ENCODE measurements at places on chromosomes 13 and 19.
A peak's percentile ranks its signal among the peaks of the same experiment; 100 is the strongest.

GRCh38 chr19:19997656-19998268 is 41.5 kb downstream of the ZNF682 start:
- no peak for DNase-seq

DNA sequence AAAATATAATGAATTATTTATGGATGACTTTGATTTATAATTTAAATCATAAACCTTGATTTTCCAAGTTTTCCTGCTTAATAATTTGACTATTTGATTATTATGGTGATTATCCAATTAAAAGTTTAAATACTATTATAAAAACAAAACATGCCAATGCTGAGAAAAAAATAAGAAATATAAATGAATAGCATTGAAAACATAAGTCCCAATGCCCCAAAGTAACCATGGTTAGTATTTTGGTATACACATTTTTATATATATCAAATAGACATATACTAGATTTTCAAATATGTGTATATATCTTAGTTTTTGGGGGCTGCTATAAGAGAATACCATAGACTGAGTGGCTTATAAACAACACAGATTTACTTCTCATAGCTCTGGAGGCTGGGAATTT is 108.3 kb downstream of the GPC5 start:
- DNase-seq, result no peak

- peak; percentile 22 for DNase-seq
Measured at GRCh38 chr19:29966588-29967249, 24.7 kb downstream of the URI1 start.

DNA sequence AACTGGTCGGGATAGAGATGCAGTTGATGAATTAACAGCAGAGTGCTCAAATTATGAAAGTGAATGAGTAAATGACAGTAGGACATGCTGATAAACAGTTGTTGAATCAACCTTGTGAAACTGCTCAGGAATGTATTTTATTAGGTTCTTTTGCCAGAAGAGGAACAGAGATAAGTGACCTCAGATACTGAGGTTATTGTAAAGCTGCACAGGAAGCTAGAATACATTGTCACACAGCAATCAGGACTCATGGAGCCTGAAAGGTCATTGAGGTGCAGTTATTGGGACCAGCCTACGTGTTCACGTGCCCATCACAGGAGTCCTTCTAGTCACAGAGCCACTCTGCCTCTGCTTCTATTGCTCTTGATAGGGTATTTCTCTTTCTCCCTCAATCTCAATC is 47.5 kb upstream of the MED4 start:
- no peak for DNase-seq

- DNase-seq, result no peak
Measured at GRCh38 chr19:14150770-14151661, 14.6 kb upstream of the ASF1B start.

DNA sequence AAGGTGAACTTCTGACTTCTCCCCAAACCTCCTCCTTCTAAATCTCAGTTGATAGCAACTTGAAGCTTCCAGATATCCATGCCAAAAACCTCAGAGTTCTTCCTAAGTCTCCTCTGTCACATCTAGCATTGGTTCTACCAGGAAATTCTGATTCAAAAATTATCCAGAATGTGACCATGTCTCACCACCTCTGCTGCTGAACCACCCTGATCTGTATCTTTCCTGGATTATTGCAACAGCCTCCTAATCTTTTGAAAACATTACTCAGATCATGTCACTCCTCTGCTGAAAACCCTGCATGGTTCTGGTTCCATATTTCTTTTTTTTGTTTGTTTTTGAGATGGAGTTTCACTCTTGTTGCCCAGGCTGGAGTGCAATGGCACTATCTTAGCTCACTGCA is 78.7 kb upstream of the TNFSF11 start:
- DNase-seq, result no peak

DNA sequence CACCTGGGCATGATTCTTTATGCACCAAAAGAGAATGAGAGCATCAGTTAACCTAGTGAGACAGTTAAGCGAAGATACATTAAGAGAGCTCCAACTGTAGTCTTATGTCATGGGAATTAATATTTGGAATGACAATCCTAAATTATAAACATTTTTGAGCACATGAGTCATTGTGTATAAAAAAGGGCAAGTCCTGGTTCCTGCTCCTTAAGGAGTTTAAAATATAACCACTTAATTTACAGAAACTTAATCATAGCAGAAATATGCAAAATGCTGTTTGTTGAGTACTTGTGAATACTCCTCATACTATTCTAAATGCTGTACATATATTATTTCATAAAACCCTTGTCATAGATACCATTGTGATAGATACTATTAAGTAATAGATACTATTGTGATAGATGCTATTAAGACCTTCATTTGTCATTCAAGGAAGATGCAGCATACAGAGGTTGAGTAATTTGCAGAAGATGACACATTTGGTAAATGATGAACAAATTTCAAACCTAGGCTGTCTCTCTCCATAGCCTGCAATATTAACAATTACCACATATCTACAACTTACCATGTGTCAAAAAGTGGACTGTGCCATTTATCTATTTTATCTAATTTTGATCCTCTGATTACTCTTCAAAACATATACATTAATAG is 301.0 kb downstream of the TBC1D4 start:
- DNase-seq, result no peak

DNA sequence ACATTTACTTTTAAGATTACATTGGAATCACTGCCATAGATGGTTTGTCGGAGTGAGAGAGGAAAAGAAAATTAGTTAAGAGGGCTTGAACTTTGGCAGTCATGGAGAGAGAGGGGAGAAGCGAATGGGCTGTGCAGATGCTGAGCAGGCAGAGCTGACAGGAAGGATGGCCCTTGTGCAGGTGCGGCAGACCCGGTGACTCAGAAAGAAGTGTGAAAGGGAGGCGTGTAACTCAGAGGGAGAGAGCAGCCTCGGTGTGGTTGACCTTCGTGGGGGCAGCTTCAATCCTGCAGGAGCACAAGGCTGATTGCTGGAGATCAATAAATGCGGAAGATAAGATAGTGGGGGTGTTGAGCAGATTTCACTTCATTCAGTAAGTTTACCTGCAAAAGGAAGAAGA is 76.9 kb downstream of the TNFSF13B start:
- peak; percentile 11 for DNase-seq

GRCh38 chr19:43623889-43624670 is 4.7 kb upstream of the ZNF428 start:
- DNase-seq, result peak; percentile 92

GRCh38 chr13:52850396-52851136 is 2.1 kb upstream of the PCDH8 start:
- peak; percentile 80 for DNase-seq

DNA sequence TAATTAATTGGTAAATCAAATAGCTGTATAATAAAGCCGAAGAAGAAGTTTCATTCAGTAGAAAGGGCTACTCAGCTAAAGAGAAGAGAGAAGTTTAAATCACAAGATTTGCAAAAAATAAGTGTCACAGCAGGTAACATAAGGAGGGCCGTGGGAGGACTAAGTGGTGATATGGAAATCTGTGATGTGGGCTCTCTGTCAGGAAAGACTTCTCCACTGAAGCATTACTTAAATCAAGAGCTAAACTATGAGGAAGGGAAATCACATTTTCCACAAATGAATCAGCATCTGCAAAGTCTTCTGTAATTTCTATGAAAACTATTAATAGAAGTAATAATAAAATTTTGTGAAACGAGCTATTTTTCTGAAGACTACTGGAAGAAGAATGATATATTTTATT is 153.8 kb downstream of the PCDH9 start:
- no peak for DNase-seq

- DNase-seq, result peak; percentile 86
Measured at GRCh38 chr13:113785051-113786010, 26.3 kb downstream of the TMEM255B start.

DNA sequence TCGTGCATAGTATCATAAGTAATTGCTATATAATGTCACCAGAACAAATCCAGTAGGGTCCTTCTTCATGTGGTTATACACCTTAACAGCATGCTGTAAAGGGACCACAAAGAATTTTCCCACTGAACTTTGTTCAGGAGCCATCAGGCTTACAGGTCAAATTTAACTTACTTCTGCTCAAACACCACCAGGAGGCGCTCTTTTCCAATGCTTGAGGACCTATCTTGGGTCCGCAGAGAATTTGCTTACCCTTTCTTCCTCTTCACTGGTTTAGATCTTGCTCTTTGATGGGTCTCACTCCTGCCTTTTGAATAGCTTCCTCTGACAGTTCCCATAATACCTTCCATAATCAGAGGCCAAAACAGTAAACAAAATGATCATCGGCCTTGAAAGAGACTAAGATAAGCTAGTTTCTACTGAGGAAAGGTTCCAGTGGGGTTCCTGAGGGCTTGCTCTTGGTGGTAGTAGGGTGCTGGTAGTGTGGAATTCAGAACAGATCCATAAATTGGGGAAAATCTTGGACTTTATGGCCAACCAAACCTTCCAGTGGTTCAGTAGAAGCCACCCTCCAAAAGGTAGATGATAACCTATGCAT is 37.4 kb downstream of the SCGB2B2 start:
- peak; percentile 86 for DNase-seq

GRCh38 chr19:12611361-12611699 is 610 bp downstream of the ZNF791 start:
- DNase-seq, result peak; percentile 67

- DNase-seq, result no peak
Measured at GRCh38 chr13:24039621-24040475, 120.7 kb upstream of the SPATA13 start.

- no peak for DNase-seq
Measured at GRCh38 chr19:1754636-1755466, 1.5 kb downstream of the ONECUT3 start.

GRCh38 chr13:90760639-90761038 is 586.8 kb upstream of the MIR17HG start:
- DNase-seq, result no peak
